Uterine smooth muscle cell (primary cell): ENCODE measurements at places on chromosomes 3 and 15. TPM values are rescaled to one million over a fixed set of nuclear protein-coding genes. Genes with fewer than 3 reads are reported as not detected.

PRR20G gene
- not detected in 2 replicates for total RNA-seq

CTXN2 gene
- total RNA-seq, result not detected in 2 replicates

AP4E1 gene
- 18.0 and 19.4 TPM in 2 replicates for total RNA-seq

CLSTN2 gene
- 0.50 and 1.00 TPM in 2 replicates for total RNA-seq

ABHD6 gene
- 7.6 and 11.4 TPM in 2 replicates for total RNA-seq

POTEB gene
- not detected in 2 replicates for total RNA-seq

GOLGA8T gene
- total RNA-seq, result not detected in 2 replicates

DCP1A gene
- 9.4 and 12.4 TPM in 2 replicates for total RNA-seq

WNT7A gene
- total RNA-seq, result not detected in 2 replicates

CD86 gene
- total RNA-seq, result under 0.01 TPM in 1 of 2 replicates, not detected in the other

LYZL4 gene
- total RNA-seq, result not detected in 2 replicates

NEIL1 gene
- 2.7 and 6.1 TPM in 2 replicates for total RNA-seq

FBXL2 gene
- 19.4 and 29.0 TPM in 2 replicates for total RNA-seq

RPP14 gene
- 11.6 and 18.0 TPM in 2 replicates for total RNA-seq

PAQR5 gene
- total RNA-seq, result 0.37 and 1.5 TPM in 2 replicates

PLSCR2 gene
- total RNA-seq, result not detected in 2 replicates

HESX1 gene
- total RNA-seq, result 1.4 TPM in 1 of 2 replicates, not detected in the other

TIPIN gene
- total RNA-seq, result 15.2 and 24.7 TPM in 2 replicates

CHRNA7 gene
- total RNA-seq, result 0.37 and 1.2 TPM in 2 replicates

EPHA3 gene
- 1.9 and 2.2 TPM in 2 replicates for total RNA-seq

MKRN2OS gene
- not detected in 2 replicates for total RNA-seq

SAMMSON gene
- 0.11 and 0.25 TPM in 2 replicates for total RNA-seq

BFSP2 gene
- total RNA-seq, result not detected in 2 replicates

MAPK6 gene
- 94.5 and 97.0 TPM in 2 replicates for total RNA-seq

GOLGA6L4 gene
- 1.2 TPM in 2 replicates for total RNA-seq

HEG1 gene
- 32.6 and 55.2 TPM in 2 replicates for total RNA-seq

CYP1A2 gene
- total RNA-seq, result not detected in 2 replicates

MELTF gene
- total RNA-seq, result 1.00 and 2.5 TPM in 2 replicates

ZPLD1 gene
- 0.62 TPM in 1 of 2 replicates, not detected in the other for total RNA-seq

GOLGA6L10 gene
- 0.11 and 1.00 TPM in 2 replicates for total RNA-seq

CHCHD4 gene
- total RNA-seq, result 12.6 and 20.4 TPM in 2 replicates

PRICKLE2 gene
- 12.8 and 28.5 TPM in 2 replicates for total RNA-seq

LRRN1 gene
- not detected in 2 replicates for total RNA-seq

AMIGO3 gene
- total RNA-seq, result 1.1 TPM in 1 of 2 replicates, not detected in the other

PLS1 gene
- 1.1 and 1.8 TPM in 2 replicates for total RNA-seq
